ENCODE measurements at places on chromosomes 11 and 22.

GRCh38 chr11:127385071-127385470 lies 384.5 kb upstream of the KIRREL3 start:
- no peak for DNase-seq

GRCh38 chr11:2924821-2925675 lies 4.2 kb downstream of the PHLDA2 start:
- DNase-seq, result no peak

DNA sequence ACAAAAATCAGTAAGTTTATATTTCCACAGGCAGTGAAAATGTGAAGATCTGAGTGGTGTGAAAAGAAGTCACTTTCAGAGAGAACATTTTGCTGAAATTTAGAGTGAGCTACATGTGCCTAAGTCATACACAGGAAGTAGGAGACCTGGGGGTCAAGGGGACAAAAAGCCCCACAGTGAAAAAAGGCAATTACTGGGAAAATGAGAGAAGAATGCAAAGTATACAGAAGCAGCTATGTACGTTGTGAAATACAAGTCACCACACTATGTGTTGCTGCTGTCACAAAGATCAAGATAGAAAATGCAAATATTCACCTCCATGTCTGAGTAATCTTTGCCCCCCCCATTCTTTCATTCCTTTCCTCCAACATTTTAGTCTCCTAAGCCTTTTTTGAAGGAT lies 21.6 kb upstream of the SESN3 start:
- no peak for DNase-seq

DNA sequence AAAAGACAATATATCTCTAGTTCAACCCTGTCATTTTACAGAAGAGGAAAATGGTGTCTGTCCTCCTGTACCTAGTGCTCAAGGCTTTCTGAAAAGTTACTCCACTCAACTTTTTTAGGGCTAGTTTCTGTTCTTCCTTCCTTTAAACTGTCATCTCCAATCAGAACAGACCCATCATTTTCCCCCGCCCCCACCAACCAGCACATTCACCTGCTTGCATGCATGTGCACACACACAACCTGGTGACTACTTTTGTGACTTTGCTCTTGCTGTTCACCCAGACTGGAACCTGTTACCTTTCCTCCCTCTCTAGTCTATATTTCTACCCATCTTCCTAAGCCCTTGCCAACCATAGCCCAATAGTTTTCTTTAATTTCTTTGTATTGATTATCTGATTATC lies 5.6 kb downstream of the FBXO7 start:
- no peak for DNase-seq

DNA sequence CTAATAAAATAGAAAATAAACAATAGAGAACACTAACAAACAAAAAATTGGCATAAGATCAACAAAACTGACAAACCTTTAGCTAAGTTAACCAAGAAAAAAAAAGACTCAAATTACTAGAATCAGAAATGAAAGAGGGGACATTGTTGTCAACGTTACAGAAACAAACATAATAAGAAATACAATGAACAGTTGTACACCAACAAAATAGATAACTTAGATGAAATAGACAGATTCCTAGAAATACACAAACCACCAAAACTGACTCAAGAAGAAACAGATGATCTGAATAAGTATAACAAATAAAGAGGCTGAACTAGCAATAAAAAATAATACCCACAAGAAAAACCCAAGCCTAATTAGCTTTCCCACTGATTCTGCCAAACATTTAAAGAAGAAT lies 34.7 kb upstream of the TMPRSS4 start:
- no peak for DNase-seq

- no peak for DNase-seq
These were observed 8.5 kb downstream of the SRRD start for GRCh38 chr22:26492220-26492619.

DNA sequence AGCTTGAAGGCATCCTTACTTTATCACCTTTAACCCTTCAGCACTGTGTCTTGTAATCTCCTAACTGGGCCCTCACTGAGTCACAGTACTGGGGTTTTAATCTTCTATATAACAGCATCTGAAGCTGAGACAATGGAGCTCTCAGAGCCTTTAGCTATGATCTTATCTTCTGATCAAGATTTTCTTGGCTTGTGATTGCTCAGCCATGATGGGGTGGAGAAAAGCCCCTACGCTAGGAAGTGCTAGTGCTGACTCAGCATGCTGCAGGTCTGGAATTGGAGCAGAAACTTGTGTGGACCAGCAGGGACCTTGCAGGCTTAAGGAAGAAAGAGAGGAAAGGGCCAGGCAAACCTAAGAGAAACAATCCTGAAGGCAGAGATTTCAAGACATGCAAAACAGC lies 71.7 kb upstream of the EED start:
- no peak for DNase-seq

GRCh38 chr11:110199184-110199981 lies 97.0 kb downstream of the RDX start:
- no peak for DNase-seq

- no peak for DNase-seq
These were observed 16.9 kb downstream of the CDPF1 start for GRCh38 chr22:46233231-46233630.

DNA sequence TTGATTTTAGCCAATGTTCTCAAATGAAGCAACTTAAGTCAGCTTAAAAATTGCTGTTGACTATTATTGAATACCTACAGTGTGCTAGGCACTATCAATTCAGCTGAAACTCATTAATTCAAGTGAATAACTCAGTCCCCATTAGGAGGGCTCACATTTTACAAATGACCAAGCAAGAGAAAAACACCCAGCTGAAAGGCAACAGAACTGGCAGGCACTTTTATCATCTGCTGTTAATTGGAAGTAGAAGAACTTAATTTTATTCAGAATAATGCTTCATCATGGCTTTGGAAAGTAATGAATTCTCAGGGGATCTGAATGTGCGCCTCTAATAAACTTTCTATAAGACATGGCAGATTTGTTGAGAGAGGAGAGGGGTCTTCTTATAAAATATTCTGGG lies 1066.9 kb downstream of the DLG2 start:
- DNase-seq, result no peak

GRCh38 chr11:24196733-24197132 lies 300.1 kb upstream of the LUZP2 start:
- DNase-seq, result no peak

- no peak for DNase-seq
These were observed 47.3 kb downstream of the NEU3 start for GRCh38 chr11:75035911-75036565.

- no peak for DNase-seq
These were observed 42.6 kb upstream of the TIMP3 start for GRCh38 chr22:32758866-32759385.

DNA sequence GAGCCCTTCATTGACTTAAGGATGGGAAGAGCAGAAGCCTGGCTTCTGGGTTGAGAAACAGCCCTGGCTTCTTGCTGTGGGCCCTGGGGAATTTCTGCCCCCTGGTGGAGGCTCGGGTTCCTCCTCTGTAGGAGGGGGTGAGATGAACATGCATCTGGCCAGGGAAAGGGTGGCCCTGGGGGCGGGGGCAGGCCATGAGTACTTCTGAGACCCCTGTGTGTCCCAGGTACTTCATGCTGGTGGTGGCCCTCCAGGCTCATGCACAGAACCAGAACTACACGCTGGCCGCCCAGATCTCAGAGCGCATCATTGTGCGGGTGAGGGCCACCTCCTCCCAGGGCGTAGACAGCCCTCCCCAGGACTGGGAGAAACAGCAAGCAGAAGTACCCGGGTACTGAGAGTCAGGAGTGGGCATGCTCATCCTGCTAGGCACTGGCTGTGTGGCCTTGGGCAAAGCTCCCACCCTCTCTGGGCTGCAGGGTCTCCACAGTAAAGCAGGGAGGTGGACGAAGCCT lies 15.8 kb downstream of the TMEM258 start:
- DNase-seq, result no peak

- DNase-seq, result no peak
These were observed 3.9 kb downstream of the HTATIP2 start for GRCh38 chr11:20367313-20367948.

GRCh38 chr11:11420191-11420898 lies 67.3 kb upstream of the CSNK2A3 start:
- no peak for DNase-seq

GRCh38 chr11:121936370-121936769 lies 179.6 kb downstream of the BLID start:
- DNase-seq, result no peak

DNA sequence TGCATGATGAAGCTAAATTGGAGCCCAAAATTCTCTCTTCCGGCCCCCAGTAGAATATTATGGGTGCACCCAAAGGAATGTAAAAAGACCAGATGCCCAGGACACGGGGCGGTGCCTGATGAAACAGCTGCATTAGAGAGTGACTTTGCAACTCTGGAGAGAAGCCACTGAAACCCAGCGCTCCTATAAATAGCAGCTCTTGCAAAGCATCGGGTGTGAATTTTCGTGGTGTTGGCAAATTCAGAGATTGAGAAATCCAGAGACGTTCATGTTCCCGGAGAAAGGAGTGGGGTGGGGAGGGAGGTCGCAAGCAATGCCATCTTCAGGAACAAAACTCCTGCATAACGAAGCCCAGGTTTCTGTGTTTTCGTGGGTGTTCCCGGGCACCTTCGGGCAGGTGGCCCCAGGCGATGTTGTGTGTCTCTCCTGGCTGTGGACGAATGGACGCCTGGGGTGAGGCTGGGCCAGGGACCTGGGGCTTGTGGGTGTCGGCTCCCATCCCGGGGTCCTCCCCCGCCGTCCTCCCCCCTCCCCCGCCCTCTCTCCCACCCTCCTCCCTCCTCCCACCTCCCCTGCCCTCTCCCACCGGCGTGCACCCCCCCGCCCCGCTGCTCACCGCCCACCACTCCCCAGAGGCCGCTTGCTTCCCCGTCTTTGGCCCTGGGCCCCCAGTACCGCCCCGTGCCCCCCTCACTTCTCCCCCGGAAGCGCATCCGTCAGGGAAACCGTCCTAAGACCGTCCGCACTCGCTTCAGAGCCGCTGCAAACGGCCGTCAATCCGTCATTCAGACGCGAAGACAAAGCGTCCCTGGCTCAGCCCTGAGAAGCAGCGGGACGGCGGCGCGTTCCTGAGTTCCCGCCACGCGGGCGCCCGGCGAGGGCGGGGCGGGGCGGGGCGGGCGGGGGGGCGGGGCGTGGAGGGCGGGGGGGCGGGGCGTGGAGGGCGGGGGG lies 26.7 kb upstream of the TOLLIP start:
- DNase-seq, result peak; percentile 87

GRCh38 chr11:90134478-90135003 lies at the start of gene NAALAD2:
Gene NAALAD2, plus strand, starts transcription at chr11:90134663. Its CDS starts 96 bp downstream, at chr11:90134759.
- no peak for DNase-seq

GRCh38 chr11:113043698-113044097 lies 82.5 kb downstream of the NCAM1 start:
- DNase-seq, result no peak

GRCh38 chr11:5690216-5690615 lies 626 bp downstream of the TRIM22 start:
- no peak for DNase-seq

GRCh38 chr22:46112405-46112804 lies 37.9 kb upstream of the PPARA start:
- no peak for DNase-seq

- DNase-seq, result no peak
These were observed 89.5 kb upstream of the TMEM45B start for GRCh38 chr11:129726179-129726578.

DNA sequence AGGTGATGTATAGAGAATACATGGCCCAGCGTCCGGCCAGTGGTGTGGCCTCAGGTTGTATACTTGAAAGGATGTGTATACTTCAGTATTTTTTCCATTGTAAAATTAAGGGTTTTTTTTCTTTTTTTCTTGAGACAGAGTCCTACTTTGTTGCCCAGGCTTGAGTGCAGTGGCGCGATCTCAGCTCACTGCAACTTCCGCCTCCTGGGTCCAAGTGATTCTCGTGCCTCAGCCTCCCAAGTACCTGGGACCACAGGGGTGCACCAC lies 15.8 kb downstream of the ZBTB16 start:
- no peak for DNase-seq

GRCh38 chr22:35538801-35539321 lies 1.8 kb upstream of the RASD2 start:
- no peak for DNase-seq

- no peak for DNase-seq
These were observed 439.0 kb upstream of the CCDC90B start for GRCh38 chr11:83725269-83725560.

GRCh38 chr11:2789791-2790567 lies 90.2 kb upstream of the KCNQ1OT1 start:
- DNase-seq, result peak; percentile 68

DNA sequence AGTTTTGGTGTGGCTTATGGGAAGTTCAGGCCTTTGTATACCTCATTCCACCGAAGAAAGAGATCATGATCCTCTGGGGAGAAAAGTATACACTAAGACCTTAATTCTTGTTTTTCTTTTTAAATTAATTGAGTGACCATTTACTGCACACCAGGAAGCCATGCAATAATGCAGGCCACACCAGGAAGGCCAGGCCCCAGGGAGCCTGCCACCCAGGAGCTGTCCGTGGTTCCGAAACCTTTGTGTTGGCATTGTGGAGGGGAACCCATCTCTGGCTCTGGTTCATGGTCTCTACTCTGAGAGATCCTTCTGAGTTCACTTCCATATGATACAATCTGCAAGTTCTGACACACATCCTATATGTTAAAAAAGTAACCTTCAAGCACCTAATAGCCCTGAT lies 291.8 kb downstream of the MIAT start:
- no peak for DNase-seq

GRCh38 chr11:104704146-104704830 lies 194.0 kb downstream of the CASP12 start:
- DNase-seq, result no peak

DNA sequence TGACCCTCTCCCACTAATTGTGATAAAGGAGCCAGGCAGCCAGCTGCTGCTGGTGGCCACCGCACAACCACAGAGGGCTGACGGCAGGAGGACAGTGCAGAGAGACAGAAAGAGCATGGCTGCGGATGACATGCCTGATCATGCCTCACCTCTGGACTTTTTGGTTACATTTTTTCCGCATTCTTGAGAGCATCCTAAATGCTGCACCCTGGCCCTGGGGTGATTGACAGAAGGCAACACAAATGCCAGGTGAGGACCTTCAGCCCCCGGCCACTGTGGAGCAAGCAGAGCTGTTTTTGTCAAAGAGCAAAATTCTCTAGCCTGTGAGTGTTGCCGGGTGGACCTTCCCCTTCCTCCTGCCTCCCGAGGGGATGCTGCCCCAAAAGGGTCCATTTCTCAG lies 78.5 kb downstream of the RPS6KA4 start:
- no peak for DNase-seq

GRCh38 chr11:67545280-67545679 lies 22.0 kb upstream of the CABP2 start:
- DNase-seq, result no peak

GRCh38 chr11:32478277-32478731 lies 43.0 kb upstream of the WT1 start:
- DNase-seq, result no peak
